ENCODE measurements at places on chromosomes 12 and 14. TPM values are rescaled to one million over a fixed set of nuclear protein-coding genes. Genes with fewer than 3 reads are reported as not detected.

DNA sequence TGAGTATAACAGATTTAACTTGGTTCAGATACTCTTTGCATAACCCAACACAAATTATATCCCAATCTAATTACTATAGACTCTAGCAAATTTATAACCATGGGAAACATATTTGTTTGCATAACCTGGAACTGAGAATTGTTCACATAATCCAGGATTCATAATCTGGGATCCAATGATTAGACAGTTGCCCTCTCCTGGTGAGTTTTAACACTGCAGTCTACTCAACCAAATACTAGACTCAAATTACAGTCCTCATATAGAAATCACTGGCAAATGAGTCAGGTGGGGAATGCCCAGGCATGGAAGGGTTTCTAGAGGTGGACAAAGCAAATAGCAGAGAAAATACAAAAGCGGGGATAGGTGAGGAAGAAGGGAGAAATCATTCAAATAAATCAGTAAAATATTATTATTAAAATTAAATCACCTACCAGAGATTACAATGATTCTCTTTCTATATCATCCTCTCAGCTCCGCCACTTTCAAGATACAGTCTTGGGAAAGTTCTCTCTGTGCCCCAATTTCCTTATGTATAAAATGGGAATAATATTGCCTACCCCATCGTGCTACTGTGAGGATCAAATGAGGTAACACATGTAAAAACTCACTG lies 9.4 kb downstream of the GCH1 start:
- H3K4me3 ChIP-seq: no peak overlapping the region
- H3K27ac ChIP-seq: peak overlapping the region; percentile 65
- H3K36me3 ChIP-seq: no peaks in the 10 kb centered on the region
- no peaks in the 10 kb centered on the region for H3K27me3 ChIP-seq
- DNase-seq: no peak
- peaks cover 20% of the 10 kb centered on the region for H3K4me1 ChIP-seq

GRCh38 chr12:47302111-47302671 lies 222.4 kb upstream of the AMIGO2 start:
- H3K4me3 ChIP-seq: no peak overlapping the region
- DNase-seq: no peak
- peaks cover 9% of the 10 kb centered on the region for H3K4me1 ChIP-seq
- H3K27ac ChIP-seq: no peak overlapping the region
- no peaks in the 10 kb centered on the region for H3K36me3 ChIP-seq

GRCh38 chr12:12358528-12358927 lies 1.6 kb downstream of the BORCS5 start:
- H3K27me3 ChIP-seq: no peaks in the 10 kb centered on the region
- peak overlapping the region; percentile 93 for H3K4me3 ChIP-seq
- H3K36me3 ChIP-seq: peaks cover 2% of the 10 kb centered on the region
- peak overlapping the region; percentile 87 for H3K27ac ChIP-seq
- peaks cover 11% of the 10 kb centered on the region for H3K4me1 ChIP-seq

DNA sequence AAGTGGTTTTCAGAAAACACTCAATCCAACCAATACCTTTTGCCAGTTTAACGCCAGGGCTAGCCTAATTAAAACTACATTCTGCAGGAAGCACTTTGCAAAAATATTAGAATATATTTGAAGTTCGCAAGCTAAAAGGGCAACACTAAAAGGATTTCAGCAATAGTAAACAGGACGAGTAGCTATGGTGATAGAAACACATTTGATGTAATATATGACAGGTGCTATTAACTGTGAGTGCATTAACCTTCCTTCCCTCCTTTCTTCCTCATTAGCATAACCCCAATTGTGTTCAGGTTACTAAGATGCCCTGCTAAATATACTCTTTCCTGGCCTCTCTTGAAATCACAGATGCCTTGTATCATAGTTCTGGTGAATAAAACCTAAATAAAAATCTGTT lies 85.6 kb upstream of the TMCC3 start:
- H3K4me1 ChIP-seq: no peaks in the 10 kb centered on the region
- DNase-seq: no peak
- H3K27ac ChIP-seq: no peak overlapping the region

Gene FAM161B
- 1.5 TPM for polyA plus RNA-seq

GRCh38 chr12:120000556-120000955 lies 11.5 kb downstream of the BICDL1 start:
- no peak for DNase-seq
- H3K4me1 ChIP-seq: no peaks in the 10 kb centered on the region
- H3K4me3 ChIP-seq: no peak overlapping the region
- H3K27me3 ChIP-seq: no peaks in the 10 kb centered on the region
- no peaks in the 10 kb centered on the region for H3K36me3 ChIP-seq
- no peak overlapping the region for H3K27ac ChIP-seq
